Glomerular endothelial cell (primary cell): ENCODE measurements at places on chromosomes 5 and 9.

DNA sequence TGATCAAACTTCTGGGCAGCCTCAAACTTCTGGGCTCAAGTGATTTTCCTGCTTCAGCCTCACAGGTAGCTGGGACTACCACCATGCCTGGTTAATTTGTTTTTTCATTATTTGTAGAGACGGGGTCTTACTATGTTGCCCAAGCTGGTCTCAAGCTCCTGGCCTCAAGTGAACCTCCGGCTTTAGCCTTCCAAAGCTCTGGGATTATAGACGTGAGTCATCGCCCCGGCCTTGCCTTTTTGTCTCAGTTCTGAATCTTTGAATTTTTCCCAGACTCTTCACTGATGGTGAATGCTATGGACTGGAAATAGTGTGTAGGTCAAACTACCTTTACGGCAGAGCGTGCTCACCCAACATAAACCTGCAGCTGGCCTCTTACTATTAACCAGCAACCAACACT lies 32.3 kb upstream of the EGFLAM start:
- DNase-seq, result no peak

DNA sequence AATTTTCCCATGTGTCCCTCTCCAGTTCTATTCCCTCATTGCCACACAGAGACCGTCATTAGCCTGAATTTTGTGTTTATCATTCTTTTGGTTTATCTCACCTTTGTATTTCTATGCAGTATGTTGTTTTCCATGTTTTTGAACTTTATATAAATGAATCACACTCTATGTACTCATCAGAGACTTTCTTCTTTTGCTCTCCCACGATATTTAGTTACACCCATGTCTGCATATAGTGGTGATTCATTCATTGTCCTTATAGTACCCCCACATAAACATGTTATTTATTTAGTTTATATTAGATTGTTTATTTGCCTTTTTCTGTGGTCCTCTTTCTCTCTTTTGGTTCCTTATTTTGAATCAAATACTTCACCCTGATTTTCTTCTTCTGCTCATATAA lies 199.7 kb downstream of the FSTL4 start:
- DNase-seq, result no peak

GRCh38 chr9:116153765-116154333 lies at the start of gene PAPPA:
Gene PAPPA, plus strand, starts transcription at chr9:116153791. Its CDS starts 382 bp downstream, at chr9:116154173.
- DNase-seq, result no peak

DNA sequence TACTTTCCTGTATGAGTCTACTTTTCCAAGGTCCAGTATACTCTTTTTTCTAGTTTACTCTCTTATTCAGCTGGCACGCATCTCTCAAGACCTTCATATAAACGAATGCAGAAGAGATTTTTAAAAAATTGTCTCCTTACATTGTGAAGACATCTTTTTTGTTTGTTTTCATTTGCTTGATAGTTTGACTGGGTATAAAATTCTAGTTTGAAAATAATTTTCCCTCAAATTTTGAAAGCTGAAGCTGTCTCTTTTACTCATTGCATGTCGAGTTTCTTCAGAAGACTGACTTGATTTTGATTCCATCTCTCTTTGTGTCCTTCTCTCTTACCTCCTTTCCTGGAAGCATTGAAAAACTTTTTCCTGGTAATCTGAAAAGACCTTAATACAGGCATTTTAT lies 3.1 kb upstream of the PCDHB11 start:
- no peak for DNase-seq

GRCh38 chr5:172973127-172973916 lies 10.2 kb upstream of the ATP6V0E1 start:
- no peak for DNase-seq
